ENCODE measurements at places on chromosomes 2 and 18.
A peak's percentile ranks its signal among the peaks of the same experiment; 100 is the strongest.

GRCh38 chr2:190254063-190254850 is 65.4 kb downstream of the HIBCH start:
- DNase-seq: no peak

DNA sequence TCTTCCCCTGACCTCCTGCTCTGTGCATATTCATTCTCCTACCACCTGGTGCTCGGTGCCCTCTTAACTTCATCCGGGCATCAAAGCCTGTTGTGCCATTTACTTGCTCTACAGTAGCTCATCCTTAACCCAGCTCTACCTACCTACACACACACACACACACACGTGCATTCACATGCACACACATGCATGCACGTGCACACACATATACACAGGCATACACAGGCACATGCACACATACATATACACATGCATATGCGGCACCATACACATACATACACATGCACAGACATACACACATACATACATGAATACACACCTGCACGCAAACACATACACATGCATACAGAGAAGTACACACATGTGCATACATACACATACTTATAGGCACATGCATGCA is 14.5 kb downstream of the MAL start:
- DNase-seq: no peak

- DNase-seq: no peak
These were observed 43.2 kb upstream of the FHL2 start for GRCh38 chr2:105442056-105442455.

DNA sequence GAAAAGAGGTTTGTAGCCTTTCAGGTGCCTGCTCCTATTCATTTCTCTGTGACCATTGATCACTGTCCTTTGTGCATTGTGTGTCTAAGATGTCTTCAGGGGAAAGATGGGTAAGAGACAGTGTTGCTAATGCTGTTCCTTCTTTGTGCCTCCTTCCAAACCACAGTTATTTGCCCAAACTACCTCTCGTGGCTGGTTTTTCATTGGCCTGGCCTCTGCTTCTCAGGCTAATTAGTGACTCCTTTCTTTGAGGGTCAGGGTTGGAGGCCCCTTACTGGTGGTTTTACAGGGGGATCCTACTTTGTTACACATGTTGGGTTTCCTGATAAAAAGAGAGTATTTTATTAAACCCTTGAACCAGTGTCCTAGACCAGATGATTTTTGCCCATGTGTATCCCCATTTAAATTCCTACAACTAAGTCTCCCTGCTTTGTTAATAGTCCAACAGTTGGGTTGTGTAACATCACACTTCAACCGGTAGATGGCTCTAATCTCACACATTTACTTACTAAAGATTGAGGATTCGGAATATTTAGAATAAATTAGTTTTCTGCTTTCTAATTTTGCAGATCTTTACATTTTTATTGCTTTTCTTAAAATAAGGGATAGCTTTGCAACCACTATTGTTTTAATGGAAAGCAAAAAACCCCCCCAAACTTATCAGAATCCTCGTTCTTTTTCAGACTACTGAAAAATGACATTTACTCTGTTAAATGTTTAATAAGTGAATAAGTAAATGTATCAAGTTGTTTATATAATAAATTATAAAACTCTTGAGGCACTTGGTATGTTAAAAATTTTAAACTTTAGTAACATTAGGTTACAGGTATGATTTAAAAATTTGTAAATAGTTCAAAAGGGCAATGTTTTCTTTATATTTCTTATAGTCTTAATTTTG is 2.4 kb downstream of the MARS2 start:
- peak; percentile 30 for DNase-seq

DNA sequence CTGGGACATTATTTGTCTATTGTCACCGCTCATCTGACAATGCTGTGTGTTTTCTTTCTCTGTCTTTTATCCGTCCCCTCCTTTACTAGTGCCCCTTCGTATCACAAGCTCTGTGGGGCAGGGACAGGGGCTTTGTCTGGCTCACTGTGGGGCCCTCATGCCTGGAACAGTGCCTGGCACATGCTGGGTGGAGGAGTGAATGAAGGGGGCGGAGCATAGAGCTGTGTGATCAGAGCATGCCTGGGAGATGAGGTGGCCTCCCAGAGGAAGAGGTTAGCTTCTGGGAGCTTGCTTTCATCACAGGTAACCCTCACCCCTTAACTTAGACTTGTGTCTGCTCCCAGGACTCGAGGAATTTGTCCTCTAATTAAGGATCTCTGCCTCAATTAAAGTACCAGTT is 16.4 kb downstream of the MTCL1 start:
- DNase-seq: no peak

- no peak for DNase-seq
These were observed at the start of gene ZEB2 for GRCh38 chr2:144519934-144520731. TSS of gene ZEB2 (minus strand) at chr2:144520119. CDS start at chr2:144517350, 2,769 bp downstream.

- peak; percentile 93 for DNase-seq
These were observed 11.8 kb downstream of the MAPRE3 start for GRCh38 chr2:26982102-26982742.

GRCh38 chr2:237196409-237196808 is 110.7 kb downstream of the COPS8 start:
- DNase-seq: no peak

DNA sequence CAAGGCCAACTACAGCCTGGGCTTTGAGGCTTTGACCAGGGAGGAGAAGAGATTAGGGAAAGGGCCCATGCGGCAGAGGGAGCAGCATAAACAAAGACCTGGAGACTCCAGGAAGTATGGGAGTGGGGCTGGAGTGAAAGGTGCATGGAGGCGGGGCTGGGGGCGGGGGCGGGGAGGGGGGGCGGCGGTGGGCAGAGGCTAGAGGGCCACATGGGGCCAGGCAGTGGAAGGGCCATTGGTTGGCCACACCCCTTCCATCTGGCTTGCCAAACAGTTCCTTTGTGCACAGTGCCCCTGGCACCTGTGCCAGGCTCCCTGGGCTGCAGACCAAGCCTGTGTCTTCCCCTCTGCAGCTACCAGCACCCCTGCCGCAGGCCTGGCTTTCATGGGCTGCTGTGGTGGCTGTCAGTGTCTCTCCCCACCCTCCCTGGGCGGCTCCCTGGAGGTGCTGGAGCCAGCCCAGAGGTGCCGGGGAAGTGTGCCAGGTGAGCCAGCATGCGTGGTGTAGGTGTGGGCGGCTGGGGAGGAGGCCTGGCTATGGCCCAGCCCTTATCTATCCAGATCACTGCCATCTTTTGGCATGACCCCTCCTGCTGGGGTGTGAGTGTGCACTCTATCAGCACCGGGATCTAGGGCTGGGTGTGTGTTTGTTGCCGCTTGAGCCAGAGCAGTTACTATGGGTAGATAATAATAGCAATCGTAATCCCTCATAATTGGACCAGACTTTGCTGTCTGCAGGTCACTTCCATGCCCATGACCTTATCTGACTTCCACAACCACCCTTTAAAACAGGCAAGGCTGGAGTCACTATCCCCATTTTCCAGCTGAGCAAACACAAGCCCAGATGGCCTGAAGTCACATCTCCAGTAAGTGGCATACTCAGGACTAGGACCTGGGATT is 30.5 kb downstream of the DNMT3A start:
- peak; percentile 97 for DNase-seq

DNA sequence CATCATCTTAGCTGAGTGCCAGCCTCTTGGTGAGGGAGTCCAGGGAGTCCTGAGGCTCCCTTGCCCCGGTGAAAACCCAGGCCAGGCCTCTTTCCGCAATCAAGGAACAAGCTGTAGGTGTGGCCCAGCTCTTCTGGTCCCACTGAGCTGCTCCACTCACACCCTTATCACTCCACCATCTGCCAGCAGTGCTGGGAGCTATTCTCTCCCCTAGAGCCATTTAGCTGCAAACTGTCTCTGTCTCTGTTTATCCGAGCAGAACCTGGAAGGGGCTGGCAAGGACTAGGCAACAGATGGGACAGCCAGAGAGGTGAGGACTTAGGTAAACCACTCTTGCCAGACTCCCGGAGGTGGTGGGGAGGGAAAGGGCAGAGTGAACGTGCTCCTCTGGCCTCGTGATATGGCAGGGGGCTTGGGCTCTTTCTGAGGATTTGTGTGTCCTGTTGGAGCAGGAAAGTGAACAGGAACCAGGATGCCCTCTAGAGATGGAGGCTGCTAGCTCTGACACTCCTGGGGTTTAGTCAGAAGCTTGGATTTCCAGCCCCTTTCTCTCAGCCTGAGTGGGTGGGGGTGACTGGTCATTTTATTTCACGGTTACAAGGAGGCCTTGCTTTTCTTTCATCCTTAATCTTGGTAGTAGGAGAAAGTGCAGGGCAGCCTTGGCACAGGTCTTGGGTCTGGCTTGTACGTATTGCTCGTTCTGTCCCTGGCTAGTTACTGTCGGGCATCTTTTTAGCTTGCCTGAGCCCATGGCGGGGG is 19.6 kb downstream of the B3GNT2 start:
- no peak for DNase-seq

GRCh38 chr2:219512524-219513216 is 1.6 kb upstream of the ASIC4 start:
- DNase-seq: no peak

DNA sequence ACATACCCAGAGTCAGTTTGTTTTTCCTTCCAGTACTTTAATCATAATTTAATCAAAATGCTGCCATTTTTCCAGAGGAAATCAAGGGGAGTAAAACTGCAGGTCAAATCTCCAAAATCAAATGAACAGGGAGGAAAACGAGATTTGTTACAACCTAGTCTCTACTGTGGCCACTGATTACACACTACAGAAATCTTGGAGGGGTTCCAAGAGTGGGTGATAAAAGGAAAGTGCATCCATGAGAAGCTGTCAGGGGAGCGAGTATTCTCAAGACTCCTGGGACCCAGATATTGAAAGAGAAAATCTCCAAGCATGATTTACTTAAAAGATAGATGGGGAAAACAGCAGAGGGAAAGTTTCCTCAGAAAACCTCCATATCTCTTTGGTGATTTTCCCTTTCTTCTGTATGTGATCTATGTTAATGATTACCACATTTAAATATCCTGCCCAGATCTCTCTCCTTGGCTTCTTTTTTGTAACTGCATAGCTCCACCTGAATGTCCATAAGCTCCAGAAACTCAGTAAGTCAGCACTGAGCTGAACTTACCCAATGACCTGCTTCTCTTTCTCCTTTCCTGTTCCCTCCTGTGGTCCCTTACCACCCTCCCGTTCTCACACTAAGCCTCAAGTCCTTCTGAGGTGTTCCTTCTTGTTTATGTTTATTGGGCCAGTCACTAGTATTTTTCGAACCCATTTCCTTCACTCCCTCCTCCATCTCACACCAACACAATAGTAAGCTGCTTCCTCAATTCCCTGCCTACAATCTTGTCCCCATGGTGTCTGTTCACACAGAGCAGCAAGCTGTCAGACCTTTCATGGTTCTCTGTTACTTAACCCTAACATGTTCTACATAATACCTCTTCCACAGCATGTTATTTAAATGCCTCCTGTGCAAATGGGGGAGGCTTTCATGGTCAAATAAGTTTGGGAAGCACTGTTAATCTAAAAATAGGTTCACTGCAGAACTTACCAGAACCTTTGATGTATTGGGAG is 73.9 kb upstream of the TWSG1 start:
- peak; percentile 52 for DNase-seq

DNA sequence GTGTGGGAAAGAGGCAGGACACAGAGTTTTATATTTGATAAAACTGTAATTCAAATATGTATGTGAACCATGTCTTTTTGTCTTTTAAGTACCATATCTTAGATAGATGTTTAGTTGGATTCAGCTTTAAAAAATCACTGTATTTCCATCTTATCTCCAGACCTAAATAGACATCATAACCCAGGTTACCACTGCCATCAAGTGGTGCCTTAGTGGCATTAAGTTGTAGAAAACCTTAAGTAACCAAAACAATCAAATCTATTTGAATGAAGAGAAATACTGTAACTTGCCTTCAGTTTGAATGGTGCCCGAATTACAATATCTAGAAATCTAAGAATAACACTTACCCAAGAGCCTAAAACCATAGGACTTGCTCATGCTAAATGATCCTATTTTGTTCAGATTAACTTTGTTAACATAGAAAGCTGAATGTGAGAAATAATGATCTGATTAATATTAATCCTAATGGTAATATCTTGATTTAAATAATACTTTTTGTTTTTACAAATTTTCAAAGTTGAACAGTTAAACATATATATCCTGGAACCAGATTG is 92.5 kb upstream of the MAP2 start:
- DNase-seq: peak; percentile 45
